Fibroblast of mammary gland (primary cell): ENCODE measurements at places on chromosomes 5 and 9.

DNA sequence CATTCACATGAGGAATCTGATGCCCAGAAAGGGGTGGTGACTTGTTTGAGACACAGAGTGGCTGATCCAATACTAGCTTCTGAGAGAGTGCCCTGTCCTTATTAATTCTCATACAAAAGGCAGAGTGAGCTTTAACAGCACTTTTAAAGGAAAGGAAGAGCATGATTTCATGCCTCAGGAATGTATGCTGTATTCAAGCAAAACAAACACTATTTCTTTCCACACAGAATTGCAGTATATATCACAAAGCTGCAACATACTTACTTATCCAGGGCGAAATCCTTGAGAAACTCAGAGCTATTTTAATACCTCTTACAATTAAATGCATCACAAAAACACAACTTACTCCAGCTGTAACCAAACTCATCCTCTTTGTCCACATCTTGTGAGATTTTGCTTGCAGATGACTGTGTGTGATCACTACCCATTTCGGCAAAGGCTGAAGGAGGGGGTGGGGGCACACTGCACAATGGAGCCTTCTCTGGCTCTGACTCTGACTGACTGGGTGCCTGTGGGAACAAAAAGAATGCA lies 139.8 kb downstream of the MPDZ start:
- peak; percentile 79 for DNase-seq

- DNase-seq, result no peak
Measured at GRCh38 chr5:75113354-75114113, 61.2 kb upstream of the GCNT4 start.

GRCh38 chr5:119341452-119342349 lies 14.1 kb upstream of the TNFAIP8 start:
- DNase-seq, result no peak

DNA sequence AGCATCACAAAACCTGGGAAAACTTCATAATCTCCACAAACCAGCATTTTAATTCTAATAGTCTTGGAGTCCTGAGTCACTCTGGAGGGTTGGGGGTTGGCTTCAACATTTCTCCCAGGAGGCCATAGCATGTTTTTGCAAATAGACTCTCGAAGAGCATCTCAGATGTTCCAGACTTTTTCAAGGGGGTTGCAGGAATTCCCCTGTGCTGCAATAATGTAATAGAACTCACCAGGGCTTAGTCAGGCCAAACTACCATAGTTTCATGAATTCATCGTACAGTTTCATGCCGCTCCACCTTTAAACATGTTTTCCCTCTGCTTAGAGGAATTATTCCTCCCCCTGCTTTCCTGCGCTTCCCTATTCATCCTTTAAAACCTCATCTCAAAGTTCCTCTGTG lies 499.5 kb upstream of the KLF4 start:
- DNase-seq, result peak; percentile 52
